Adrenal gland (tissue), 19 donors: ENCODE measurements at places on chromosomes 7 and 10. TPM values are rescaled to one million over a fixed set of nuclear protein-coding genes. Genes with fewer than 3 reads are reported as not detected.

- DNase-seq = no peak
Observed at GRCh38 chr7:25615003-25615402, 386.7 kb upstream of the NPVF start.

GRCh38 chr7:156968183-156968582 is 18.7 kb downstream of the NOM1 start:
- DNase-seq = no peak

- DNase-seq = no peak
Observed at GRCh38 chr7:130947792-130948580, 214.0 kb upstream of the KLF14 start.

GRCh38 chr10:78609976-78610375 is 458.8 kb upstream of the ZMIZ1 start:
- DNase-seq = no peak

DENND2A gene
- 8.4 TPM for polyA plus RNA-seq
